Spinal cord (tissue), 10 donors: ENCODE measurements at places on chromosomes 2 and 18. TPM values are rescaled to one million over a fixed set of nuclear protein-coding genes. Genes with fewer than 3 reads are reported as not detected.
A peak's percentile ranks its signal among the peaks of the same experiment; 100 is the strongest.

- no peak for DNase-seq
These were observed 318.5 kb downstream of the HRH4 start for GRCh38 chr18:24778810-24779418.

DNA sequence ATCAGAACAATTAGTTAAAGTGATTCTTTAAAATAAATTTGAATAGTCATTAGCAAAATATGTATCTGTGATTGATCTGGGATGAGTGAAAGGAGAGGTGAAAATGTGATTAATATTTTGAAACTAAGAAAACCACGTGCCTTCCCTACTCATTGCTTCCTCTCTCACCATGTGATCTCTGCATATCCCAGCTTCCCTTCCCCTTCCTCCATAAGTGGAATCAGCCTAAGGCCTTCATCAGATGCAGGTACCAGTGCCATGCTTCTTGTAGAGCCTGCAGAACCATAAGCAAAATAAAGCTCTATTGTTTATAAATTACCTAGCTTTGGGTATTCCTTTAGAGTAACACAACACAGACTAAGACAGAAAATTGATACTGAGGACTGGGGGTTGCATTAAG lies 11.2 kb upstream of the STAT1 start:
- no peak for DNase-seq

GRCh38 chr2:12127638-12128037 lies 381.2 kb downstream of the LPIN1 start:
- DNase-seq: no peak

- no peak for DNase-seq
These were observed 6.7 kb downstream of the ALS2 start for GRCh38 chr2:201773990-201774389.

DNA sequence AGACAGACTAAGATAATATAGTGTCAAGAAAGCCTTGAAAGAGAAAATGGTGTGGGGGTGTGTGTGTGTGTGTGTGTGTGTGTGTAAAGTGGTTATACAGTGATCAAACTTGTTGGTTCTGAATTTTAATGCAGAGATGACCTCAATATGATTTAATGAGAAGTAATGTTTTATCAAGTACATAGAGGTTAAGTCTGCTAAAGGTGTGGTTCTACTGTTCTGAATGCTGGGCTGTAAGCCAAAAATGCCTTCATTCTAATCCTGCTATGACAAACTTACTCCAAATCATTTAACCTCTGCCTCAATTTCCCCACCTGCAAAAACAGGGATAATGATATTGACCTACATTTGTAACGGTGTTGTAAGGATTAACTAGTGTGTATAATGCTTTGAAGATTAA lies 87.9 kb downstream of the WDPCP start:
- DNase-seq: no peak

DNA sequence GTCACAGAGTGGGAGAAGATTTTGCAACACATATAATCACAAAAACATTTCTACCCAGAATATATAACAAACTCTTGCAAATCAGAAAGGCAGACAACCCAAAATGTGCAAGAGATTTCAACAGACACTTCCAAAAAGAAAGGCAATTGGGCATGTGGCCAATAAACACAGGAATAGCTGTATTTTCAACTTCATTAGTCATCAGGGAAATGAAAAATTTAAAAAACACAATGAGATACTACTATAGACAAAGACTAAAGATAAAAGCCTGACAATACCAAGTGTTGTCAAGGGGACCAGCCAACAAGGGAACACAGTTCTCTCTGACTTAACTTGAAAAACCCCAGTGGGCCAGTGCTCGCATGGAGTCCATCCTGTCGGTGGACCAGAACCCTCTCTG lies 40.5 kb downstream of the MTHFD2 start:
- DNase-seq: no peak

The VPS4B gene
- total RNA-seq: 40.6 TPM

DNA sequence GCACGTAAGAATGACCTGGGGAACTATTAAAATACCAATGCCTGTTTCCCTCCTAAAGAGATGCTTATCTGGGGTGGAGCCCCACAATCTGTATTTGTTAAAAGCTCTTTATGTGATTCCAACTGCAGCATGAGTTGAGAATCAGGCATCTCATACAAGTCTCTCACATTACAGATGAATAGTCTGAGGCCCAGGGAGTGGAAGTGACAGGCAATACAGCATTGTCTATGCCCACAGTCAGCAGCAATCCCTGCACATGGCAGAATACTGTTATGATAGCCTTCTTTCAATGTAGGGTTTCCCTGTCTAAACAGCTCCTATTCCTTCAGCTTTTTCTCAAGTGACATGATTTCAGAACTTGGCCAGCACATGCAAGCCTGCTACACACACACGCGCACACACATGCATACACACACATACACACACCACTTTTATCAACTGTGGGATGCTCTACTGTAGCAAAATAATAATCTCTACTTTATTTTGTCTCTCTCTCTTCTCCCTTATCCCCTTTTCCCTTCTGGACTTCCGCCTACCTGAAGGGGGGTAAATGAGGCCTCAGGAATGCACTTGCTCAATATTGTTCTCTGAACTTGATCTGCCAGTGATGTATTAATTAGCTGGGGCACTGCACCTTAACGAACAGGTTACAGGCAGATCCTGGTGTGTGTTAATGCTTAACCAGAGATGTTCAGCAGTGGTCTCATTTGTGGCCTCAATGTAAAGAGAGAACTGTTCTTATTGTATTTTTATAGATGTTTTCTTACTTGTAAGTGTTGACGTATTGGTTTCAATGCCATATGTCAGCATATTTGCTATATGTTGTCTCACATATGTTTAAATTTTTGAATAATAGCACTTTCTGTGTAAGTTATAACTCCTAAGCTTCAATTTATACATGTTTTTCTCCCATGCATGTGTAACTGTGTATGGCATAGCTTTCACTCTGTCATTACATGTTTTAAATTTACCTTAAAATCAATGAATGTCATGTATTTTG lies 116.0 kb downstream of the SETBP1 start:
- no peak for DNase-seq

- no peak for DNase-seq
These were observed 46.2 kb downstream of the DPYSL5 start for GRCh38 chr2:26894136-26894535.

DNA sequence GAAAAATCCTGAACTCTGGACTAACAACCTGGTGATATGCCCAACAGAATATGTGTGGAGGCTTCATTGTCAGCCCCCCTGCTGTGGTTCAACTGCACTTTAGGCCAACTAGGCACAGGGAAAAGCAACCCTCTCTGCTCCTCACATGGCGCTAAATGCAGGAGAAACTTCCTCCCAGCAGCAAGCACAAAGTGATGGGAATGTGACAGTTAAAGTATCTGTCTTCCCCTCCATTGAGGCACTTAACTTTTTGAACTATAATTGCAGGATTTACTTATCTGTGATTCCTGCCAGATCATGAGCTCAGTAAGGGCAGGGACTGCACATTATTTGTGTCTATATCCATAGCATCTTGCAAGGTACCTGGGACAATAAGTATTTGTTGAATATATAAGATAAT lies 981.2 kb upstream of the KLHL29 start:
- no peak for DNase-seq

- no peak for DNase-seq
These were observed 66.3 kb downstream of the LIPG start for GRCh38 chr18:49628119-49628518.

The ALPG gene
- not detected for total RNA-seq

The SRD5A2 gene
- 0.17 TPM for total RNA-seq

- no peak for DNase-seq
These were observed 1.4 kb downstream of the SCYGR3 start for GRCh38 chr2:227613272-227613660.

- DNase-seq: no peak
These were observed 178.1 kb upstream of the CYP26B1 start for GRCh38 chr2:72325592-72326422.

GRCh38 chr2:26598336-26598995 lies 42.7 kb downstream of the CIB4 start:
- DNase-seq: no peak

- DNase-seq: no peak
These were observed 52.6 kb downstream of the TRAPPC12 start for GRCh38 chr2:3432067-3432466.

The AGXT gene
- 0.17 TPM for total RNA-seq

DNA sequence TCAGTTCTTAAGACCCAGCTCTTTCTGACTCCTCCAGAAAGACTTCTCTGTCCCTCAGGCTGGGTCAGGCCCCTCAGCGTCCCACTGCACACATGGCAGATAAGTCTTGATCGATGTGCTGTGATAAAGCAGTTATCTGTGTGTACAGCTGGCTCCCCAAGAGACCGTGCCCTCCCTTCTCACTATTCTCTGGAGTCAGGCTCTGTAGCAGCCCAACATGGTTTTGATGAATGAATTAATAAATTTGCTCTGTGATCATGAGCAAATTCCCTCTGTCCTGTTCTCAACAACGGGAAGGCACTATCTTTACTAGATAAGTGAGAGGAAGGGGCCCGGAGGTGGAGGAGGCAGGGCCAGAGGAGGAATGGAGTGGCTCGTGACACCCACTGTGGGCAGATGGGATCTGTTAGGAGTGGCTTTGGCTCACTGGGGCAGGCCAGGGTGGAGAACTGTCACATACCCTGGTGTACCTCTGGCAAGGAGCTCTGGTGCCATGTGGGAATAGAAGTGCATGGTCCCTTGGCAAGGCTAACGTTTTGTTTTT lies 48.3 kb downstream of the ZFP36L2 start:
- DNase-seq: no peak

DNA sequence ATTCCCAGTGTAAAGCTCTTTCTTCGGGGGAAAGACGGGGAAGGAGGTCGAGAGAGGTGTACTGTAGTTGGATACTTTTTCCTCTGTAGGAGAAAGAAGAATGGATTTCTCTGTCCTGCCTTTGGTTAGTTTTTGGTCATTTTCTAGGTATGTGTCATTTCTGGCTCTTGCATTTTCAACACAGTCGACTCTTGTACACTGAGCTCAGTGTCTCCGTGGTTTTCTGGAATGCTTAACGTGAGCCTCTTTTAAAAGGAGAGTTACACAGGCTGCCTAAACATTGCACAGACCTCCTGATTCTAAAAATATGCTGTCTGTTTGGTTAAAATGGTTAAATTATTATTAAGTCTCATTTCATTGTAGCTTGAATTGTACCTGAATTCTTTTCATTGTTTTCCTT lies 21.8 kb upstream of the GLS start:
- no peak for DNase-seq

GRCh38 chr2:34123996-34124785 lies 525.1 kb upstream of the FAM98A start:
- no peak for DNase-seq

DNA sequence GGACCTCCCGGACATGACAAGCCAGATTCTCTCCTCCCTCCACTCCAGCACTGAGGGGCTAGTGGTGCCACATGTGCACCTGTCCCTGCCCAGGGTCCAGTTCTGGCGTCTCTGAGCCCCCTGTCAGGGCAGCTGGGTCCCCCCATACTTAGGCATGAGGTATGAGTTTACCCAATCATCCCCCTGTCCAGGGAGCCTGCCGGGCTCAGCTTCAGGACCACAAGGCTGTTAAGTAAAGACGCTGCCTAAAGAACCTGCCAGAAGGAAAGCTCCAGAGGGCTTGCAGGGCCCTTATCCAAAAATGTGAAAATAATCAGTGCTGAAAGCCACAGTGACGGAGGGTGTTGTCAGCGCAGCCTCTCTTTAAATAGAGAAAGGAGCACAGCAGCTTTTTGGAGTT lies 40.0 kb downstream of the SH3BP4 start:
- peak; percentile 31 for DNase-seq
